ENCODE measurements at places on chromosomes 2 and 18.

DNA sequence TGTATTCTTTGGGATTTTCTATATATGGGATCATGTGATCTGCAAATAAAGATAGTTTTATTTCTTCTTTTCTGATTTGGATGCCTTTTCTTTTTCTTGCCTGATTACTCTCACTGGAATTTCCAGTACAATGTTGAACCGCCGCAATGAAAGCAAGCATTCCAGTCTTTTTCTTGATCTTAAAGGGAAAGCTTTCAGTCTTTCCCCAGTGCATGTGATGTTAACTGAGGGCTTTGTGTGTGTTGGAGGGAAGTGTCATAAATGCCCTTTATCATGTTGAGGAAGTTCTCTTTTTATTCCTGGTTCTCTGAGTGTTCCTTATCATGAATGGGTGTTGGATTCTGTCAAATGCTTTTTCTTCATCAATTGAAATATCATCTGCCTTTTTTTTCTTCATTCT, 16.9 kb upstream of the CYBRD1 start:
- DNase-seq, result no peak

- DNase-seq, result no peak
These were observed 13.7 kb upstream of the RALB start for GRCh38 chr2:120238728-120239487.

DNA sequence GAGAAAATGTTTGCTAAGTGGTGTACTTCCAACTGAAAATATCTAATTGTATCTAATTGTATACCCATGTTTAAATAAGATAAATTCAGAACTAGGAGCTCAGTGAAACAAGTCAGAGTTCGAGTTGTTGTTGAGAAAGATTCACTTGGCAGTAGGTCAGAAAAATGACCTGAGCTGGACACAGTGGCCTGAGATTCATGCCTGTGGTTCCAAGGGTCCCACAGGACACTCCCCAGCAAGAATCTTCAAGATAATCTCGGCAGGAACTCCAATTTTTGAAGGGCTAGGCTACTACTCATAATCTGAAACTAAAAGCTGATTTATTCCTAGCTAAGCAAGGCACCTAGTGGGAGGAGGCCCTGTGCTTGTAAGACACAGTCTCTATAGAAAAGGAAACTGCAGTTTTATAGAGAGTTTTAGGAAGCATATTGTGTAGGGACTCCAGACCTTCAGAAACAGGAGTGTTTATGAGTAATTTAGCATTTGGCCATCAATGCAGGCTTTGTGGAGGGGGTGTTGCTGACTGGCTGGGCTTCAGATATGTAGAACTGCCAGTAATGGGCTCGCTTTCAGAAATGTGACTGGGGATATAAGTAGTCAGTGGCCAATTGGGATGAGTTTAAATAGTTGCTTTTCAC, 43.2 kb downstream of the SP140 start:
- no peak for DNase-seq

DNA sequence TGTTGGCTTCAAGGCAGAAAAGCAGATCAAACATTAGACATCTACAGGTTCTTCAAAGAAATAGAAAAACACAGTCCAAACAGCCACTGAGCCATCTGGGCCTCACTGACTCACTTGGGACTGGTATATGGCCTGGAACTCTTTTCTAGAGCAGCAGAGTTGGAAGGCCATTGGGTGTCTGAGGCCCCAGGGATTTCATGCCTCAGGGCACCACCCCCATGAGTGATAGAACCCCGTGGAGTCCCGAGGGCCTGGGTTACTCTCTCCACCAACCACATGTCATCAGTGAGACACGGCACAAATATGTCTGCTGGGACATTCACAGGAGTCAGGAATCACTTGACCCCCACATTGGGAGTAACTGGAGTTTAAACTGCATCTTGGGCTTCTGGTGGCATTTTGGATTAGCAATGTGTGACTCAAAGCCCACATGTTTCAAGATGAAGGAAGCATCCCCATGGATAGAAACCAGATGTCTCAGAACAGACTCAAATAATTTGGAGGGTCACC, 44.0 kb downstream of the CAPN13 start:
- DNase-seq, result no peak

- no peak for DNase-seq
These were observed 40.1 kb upstream of the APCDD1 start for GRCh38 chr18:10414293-10414842.

DNA sequence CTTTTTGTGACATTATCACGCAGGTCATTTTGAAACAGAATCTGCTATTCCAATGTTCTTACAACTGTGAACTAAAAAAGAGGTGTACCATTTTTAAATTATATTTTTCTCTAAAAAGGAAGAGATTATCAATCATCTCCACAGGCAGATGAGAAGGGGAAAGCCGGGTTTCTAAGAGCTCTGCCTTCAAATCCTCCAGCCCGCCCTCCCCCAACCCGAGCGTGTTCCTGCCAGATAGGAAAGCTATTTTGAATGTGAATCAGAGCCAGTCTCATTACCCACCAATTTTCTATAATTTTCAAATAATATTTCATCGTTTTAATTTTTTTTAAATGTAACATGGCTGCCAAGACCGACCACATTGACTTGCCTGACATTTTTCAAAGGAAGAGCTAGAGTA, 65.9 kb downstream of the KCNF1 start:
- DNase-seq, result no peak

DNA sequence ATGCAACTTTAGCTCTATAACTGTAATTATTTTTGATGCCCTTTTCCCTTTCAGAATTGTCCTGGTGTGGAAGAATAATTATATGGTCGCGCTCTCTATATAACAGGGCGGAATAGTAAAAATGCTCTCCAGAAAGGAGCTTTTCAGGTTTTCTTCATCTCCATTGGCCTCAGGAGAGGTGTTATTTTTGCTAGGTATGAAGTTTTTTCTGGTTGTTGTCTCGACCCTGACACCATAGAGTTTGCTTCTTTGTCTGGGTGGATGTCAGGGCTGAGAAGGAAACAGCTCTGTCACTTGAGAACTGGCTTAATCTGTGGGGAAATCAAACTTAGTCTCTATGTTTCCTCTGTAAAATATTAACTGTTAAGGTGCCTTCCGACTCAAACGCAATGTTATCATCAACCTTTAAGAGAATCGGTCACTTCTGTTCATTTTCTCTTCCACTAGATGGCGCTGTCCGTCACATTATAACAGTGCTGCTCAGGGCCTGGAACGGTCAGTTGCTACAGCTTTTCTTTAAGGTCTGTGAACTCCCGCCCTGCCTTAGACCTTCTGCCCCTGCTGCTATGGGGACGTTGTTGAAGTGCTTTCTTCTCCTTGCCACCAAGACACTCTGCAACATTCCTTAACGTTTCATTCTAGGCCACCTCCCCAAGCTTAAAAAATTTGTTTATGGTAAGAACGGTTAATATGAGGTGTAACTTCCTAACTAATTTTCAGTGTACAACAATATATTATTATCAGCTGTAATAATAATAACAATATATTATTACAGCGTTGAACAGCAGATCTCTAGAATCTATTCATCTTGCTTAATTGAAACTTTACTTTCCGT, 23.8 kb upstream of the SERPINB12 start:
- peak; percentile 17 for DNase-seq

DNA sequence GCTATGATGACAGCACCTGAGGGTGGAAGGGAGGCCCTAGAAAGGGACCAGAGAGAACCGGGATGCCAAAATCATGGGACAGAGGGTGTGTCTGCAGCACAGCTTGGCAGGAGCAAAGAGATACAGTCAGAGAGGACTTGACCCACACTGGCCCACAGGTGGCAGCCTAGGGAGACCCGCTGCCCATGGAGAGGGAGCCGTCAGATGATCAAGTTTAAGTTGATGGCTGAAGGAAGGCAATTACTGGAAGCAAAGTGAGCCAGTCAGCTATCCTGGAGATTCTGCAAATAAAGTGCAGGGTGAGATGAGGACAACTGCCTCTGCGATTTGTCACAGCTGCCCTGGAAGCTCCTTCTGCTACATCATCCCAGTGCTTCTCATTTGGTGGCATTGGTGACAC, 74.0 kb downstream of the CMPK2 start:
- DNase-seq, result no peak

GRCh38 chr18:46160050-46160798, 56.0 kb downstream of the HAUS1 start:
- DNase-seq, result no peak

DNA sequence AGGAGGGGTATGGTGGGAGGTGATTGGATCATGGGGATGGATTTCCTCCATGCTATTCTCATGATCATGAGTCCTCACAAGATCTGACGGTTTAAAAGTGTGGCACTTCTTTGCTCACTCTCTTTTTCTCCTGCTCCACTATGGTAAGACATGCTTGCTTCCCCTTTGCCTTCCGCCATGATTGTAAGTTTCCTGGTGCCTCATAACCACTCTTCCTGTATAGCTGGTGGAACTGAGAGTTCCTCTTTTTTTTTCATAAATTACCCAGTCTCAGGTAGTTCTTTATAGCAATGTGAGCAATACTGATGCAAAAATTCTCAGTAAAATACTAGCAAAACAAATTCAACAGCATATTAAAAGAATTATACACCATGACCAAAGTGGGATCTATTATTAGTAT, 728.5 kb upstream of the SLC8A1 start:
- no peak for DNase-seq

GRCh38 chr2:96959406-96960110, 26.8 kb downstream of the FAM178B start:
- no peak for DNase-seq

GRCh38 chr18:944440-944839, 39.8 kb downstream of the ADCYAP1 start:
- no peak for DNase-seq

- no peak for DNase-seq
These were observed 173.4 kb upstream of the FANCL start for GRCh38 chr2:58414506-58414905.

DNA sequence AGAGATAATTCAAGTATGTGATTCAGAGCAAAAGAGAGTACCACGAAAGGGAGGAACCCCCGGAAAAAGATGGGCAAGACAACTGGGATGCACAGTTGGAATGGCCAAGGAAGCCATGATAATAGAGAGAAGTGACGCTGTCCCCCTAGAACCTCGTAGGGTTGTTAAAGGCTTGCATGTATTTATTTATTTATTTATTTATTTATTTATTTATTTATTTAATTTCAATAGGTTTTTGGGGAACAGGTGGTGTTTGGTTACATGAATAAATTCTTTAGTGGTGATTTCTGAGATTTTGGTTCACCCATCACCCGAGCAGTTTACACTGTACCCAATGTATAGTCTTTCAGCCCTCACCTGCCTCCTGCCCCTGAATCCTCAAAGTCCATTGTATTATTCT, 11.5 kb upstream of the PDCL3 start:
- no peak for DNase-seq

- no peak for DNase-seq
These were observed 44.2 kb upstream of the FZD5 start for GRCh38 chr2:207813942-207814341.

- DNase-seq, result no peak
These were observed 14.4 kb upstream of the PSMA8 start for GRCh38 chr18:26119246-26119645.

- no peak for DNase-seq
These were observed 12.6 kb downstream of the NOP58 start for GRCh38 chr2:202278036-202278760.

GRCh38 chr2:72057308-72057707, 90.4 kb downstream of the CYP26B1 start:
- no peak for DNase-seq

DNA sequence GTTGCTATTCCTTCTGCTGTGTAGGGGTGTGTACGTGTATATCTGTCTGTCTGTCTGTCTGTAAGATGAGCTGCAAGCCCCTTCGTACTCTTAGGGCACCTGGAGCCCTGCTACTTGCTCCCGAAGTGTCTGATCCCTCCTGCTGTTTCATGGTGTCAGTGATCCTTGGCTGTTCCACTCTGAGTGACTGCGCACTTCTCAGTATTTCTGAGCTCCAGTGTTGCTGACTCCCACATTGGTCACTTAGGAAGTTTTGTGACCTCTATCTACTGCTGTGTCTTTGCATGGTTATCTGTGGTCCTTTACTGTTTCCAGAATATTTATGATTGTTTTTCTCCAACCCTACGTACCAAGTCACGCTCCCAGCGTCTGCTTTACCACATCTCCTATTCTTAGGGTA, 16.2 kb downstream of the SEMA4F start:
- no peak for DNase-seq

DNA sequence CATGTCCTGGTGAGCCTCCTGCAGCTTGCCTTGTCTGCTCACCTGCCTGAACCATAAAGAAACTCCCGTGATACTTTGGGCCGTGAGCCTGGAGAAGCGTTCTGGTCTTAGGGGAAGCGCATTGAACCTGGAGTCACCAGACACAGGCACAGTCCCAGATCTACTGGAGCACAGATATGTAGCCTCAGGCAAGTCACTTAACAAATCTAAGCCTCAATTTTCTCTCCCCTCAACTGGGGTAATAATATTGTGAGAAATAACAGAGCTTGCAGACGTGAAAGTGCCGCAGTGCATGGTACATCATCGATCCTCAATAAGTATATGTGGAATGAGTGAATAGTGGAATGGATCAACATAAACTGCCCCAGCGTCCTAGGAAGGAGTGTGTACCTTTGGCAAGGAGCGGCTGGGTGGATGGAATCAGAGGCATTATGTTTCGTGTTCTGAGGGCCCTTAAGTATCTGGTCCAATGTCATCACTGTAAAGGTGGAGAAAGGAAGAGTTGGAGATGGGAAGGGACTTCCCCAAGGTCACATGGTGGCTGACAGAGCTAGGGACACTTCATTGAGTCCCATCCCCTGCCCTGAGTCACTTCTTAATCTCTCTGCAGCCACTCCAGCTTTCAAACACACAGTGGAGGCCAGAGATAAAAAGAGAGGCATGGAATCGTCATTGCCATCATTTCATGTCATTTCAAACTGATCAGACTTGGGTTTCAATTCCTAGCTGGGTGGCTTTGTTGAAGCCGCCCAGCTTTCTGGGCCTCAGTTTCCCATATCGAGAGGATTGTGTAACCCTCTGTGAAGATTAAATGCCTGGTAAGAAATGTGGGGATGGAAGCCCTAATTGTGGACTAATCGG, 172.4 kb downstream of the DDX1 start:
- DNase-seq, result no peak

GRCh38 chr2:218186355-218186766, 19.6 kb upstream of the CXCR1 start:
- DNase-seq, result peak; percentile 56

DNA sequence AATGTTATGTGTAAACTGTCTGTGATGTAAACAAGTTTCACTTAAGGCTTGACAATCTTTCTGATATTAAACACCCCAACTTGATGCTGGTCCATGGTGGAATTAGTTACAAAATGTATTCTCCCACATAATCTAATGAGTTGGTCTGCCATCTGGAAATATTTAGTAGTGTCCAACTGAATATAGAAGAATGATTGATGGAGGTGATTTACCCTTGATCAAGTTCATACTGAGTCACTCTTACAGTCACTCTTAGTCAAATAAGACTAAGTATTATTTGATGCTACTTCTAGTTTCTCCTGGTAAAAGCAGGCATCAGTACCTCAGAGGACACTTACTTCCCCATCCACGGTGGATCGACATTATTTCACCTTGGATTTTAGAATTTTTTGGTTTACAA, 198.1 kb downstream of the SATB2 start:
- DNase-seq, result no peak

- no peak for DNase-seq
These were observed 2.1 kb upstream of the WNT6 start for GRCh38 chr2:218857371-218858137.

GRCh38 chr2:62305421-62306176, 109.7 kb downstream of the B3GNT2 start:
- no peak for DNase-seq
